ENCODE measurements at places on chromosomes 5 and 9.

GRCh38 chr9:131982671-131983239, 96.9 kb downstream of the MED27 start:
- no peak for DNase-seq

- DNase-seq: no peak
Measured at GRCh38 chr5:165231821-165232508, 1726.5 kb downstream of the MAT2B start.

- DNase-seq: no peak
Measured at GRCh38 chr5:142600611-142601358, 85.1 kb downstream of the FGF1 start.

DNA sequence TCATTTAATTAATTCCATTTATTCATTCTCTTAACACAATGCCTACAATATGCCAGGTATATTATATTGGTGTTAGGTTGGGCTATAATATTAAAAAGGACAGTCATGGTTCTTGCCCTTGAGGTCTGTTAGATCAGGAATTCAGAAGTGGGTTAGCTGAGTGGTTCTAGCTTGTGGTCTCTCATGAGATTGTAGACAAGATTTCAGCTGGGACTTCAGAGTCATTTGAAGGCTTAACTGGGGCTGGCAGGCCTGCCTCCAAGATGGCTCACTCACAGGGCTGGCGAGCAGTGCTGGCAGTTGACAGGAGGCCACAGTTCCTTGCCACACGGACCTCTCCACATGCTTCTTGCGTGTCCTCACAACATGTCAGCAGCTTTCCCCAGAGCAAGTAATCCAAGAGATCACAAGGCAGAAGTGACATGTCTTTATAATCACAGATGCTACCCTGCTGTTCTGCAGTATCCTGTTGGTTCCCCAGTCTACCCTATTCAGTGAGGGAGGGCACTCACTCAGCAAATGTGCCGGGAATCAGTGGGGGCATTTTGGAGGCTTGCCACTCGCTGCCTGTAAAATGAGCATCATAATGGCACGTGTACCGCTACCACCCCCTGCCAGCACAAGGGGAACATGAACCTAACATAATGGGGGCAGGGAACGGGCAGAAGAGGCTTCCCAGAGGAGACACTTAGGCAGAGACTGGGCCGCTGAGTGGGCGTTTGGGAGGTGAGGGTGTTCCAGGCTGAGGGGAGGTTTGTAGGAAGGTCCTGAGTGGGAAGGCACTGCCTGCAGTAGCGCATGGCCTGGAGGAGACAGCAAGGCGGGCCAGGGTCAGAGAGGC, 70.0 kb downstream of the EXOSC2 start:
- no peak for DNase-seq

DNA sequence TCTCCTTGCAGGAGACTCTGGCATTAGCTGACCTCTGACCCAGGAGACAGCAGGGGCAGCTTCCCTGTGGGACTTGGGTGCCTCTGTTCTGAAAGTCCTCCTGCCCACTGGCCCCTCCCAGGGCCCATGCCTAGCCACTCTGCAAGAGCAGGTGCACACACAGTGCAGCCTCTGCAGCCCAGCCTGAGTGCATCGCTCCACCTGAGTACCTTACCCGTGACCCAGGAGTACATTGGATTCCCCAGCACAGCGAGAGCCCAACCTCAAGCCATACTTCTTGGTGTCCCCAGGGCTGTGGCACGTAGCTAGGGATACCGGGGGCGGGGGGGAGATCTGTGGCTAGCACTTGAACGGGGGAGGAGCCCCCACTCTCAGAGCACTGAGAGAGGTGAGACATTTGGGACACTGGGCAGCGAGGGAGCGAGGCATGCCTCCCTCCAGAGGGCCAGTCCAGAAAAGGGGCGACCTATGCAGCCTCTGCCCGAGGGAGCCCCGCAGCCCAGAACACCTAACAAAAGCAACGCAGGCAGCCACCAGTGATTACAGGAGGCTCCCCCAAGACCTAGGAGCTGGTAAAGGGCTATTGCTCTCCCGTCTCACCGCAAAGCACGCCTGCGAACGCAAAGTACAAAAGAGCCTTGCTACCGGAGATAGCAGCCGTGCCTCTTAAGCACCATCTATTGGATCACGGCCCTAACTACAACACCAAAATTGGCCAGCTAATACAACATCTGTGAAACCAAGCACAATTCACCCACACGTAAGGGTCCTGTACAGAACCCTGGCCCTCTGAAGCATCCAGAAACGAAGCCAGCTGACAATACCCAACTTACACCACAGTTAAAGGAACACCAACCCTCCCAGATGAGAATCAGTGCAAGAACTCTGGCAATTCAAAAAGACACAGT, 826 bp upstream of the PRDM9 start:
- no peak for DNase-seq

DNA sequence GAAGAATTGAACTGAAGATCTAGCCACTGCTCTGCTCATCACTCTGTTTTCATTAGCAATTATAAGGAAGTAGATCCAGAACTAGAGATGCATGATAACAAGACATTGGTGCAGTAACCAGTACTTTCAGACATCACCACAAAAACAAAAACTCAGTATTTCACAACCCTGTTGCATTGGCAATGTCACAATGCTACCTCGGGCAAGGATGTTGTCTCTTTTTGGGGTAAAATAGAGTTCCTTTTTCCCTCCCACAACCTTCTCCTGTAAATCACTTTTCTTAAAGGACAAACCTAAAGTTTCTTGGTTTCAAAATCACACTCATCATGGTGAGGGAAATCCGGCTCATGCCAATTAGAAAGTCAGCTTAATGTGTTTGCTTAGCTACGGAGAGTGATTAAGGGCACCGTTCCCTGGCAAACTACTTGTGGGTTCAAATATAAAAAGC, 420.1 kb upstream of the MEF2C start:
- DNase-seq: no peak

- no peak for DNase-seq
Measured at GRCh38 chr9:99986642-99987041, 80.2 kb downstream of the STX17 start.

DNA sequence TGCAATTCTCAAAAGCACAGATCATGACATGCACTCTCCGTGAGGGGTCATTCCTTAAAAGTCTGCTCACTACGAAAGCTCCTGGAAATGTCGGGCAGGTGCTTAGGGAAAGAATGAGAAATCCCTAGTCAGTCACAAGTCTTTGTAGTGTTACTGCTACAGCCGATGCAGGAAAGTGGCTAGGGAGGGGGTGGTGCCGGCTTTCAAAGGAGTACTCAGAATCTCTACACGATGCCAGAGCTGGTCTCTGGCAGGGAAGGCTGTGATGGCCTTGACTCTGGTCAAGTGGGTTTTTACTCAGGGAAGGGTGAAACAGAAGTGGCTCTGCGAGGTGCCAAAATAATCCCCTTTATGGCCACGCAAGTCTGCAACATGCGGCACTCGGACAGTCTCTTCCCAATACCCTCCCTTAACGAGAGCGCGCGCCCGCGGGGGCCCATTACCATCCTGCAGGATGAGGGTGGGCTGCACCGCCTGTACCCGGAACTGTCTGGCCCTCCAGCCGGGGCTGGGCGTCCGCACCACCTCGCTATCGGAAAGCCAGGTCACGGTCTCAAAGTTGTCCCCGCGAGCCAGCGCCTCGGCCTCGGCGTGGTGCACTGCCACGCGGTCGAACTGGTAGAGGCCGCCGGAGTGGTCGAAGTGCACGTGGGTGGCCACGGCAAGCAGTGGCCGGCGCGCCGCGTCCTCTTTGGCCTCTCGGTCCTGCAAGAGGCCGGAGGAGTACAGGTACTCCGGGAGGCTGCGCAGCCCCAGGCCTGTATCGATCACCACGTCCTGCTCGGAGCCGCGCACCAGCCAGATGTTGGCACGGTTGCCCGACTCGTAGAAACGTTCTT, 956 bp downstream of the MBLAC2 start:
- peak; percentile 26 for DNase-seq

DNA sequence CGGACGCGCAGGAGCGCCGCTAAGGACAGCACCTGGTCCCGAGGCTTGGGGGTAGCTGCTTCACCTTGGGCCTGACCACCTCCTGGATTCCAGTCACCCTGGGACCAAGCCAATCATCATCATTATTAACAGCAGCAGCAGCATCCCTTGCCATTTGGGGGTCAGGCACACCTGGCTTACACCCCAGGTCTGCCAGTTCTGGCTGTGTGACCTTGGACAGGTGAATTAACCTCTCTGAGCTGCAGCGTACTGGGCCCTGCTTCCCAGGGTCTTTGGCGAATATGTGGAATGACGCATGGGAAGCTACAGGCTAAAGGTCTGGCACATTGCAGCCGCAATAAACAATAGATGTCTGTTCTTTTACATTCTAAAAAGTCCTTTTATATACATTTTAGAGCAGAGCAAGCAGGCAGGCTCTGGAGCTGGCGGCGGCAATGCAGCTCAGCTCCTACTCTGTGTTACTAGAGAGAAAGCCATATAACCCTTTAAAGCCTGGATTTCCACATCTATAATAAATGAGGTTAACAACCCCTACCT, 97.8 kb upstream of the CPLX2 start:
- no peak for DNase-seq

DNA sequence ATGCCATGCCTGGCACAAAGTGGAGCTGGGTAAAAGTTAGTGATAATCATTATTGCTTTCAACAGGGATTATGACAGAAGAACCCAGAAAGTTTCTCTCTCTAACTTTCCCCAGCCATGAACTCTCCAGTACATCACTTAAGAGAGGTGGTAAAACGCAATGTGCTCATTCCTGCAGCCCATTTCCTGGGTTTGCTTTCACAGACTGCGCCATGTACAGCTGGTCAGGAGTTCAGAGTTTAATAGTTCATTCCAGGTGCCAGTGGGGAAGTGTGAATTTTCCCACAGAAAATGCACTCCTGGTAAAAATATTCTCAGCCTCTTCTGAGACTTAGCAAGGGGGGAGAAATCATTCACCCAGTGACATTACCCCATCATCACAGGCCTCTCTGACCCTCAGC, 35.5 kb downstream of the ADAM19 start:
- DNase-seq: no peak

DNA sequence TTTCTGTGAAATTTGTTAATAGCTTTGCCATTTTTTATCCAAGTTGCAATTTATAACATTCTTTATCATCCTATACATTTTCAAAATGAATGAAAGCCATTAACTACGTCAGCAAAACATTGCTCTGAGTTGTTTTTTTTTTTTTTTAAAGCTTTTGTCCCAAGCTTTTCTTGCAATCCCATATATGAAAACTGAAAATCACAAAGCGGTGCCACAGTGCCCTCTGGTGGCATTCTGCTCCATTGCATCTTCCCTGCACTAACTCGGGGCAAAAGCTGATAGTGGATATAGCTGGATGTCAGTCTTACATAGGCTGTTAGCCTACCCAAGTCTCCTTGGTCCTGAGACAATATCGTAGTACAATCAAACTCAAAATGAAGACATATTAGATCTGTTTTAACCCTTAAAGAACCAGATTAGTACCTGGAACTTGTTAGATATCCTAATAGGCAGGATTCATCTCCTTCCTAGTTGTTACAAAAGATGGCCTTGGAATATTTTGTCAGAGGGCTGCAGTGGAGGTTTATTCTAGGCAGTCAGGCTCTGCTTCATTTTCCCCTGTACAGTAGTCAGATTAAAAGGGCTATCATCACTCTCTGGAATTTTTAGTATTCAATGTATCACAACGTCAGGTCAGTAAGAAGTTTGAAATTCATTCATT, 669.9 kb downstream of the PTPRD start:
- peak; percentile 22 for DNase-seq

GRCh38 chr5:75551471-75551870, 39.8 kb downstream of the POLK start:
- no peak for DNase-seq

- no peak for DNase-seq
Measured at GRCh38 chr5:81762401-81762800, 11.5 kb upstream of the SSBP2 start.

- peak; percentile 66 for DNase-seq
Measured at GRCh38 chr5:43191740-43192557, at the start of gene NIM1K. NIM1K (plus strand) TSS chr5:43192225; CDS start chr5:43245776, 53,551 bp downstream.

DNA sequence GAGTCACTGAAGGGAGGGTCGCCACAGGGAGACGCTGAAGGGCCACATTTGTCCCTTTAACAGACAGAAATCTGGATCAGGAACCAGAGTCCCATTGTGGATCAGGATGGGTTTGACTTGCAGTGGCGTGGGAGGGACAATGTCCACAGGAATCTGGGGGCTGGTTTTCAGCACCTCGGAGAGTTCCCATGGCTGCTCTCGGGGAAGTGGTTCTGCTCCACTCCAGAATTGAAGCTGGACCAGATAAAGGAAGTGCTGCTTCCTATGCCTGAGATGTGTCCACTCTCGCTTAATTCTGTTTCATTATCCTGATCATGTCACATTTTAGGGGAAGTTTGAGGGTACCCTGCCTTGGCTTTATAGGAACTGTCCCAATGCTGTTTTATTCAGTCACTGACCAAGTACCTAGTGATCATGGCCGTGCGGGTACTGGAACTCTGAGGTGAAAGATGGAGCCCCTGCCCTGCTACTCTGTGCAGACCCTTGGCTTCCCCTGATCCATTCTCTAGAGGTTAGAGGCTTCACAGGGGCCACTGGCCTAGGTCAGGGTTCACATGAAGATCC, 28.7 kb downstream of the ENHO start:
- DNase-seq: no peak

GRCh38 chr5:74306845-74307244, 333.7 kb downstream of the ENC1 start:
- DNase-seq: no peak

DNA sequence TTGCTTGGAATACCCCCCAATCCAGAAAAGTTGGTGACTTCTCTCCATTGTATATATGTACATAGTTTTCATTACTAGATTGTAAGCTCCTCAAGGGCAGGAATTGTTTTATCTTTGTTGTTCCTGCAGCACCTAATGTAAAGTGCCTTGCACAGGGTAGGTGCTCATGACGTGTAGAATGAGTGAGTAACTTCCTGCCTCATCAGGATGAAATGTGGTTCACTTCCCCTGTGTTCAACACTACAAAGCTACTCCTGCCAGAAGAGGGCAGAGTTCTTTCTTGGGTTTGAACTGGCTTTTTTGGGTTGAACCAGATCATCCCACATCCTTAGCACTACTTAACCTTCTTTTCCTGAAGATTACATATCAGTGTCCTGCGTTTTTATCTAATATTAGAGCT, 23.9 kb downstream of the GTF3C4 start:
- no peak for DNase-seq

GRCh38 chr9:133362359-133363044, 6.2 kb downstream of the SURF2 start:
- DNase-seq: no peak

- no peak for DNase-seq
Measured at GRCh38 chr9:125906893-125907292, 159.7 kb downstream of the PBX3 start.

Data from CD4-positive, alpha-beta T cell (primary cell).